Ascending aorta (tissue), 2 donors: ENCODE measurements at places on chromosomes 7 and 10. TPM values are rescaled to one million over a fixed set of nuclear protein-coding genes. Genes with fewer than 3 reads are reported as not detected.
A peak's percentile ranks its signal among the peaks of the same experiment; 100 is the strongest.

Gene RBP3
- not detected for total RNA-seq

Gene OR9A4
- total RNA-seq: not detected

Gene UTF1
- total RNA-seq: not detected

Gene NEUROD6
- not detected for total RNA-seq

Gene MYOF
- total RNA-seq: 68.2 TPM

Gene GGCT
- 0.43 TPM for total RNA-seq

Gene FAM3C
- 27.6 TPM for total RNA-seq

Gene PAOX
- total RNA-seq: 1.4 TPM

Gene LRRD1
- total RNA-seq: not detected

GRCh38 chr10:42929993-42930392 is 146.9 kb upstream of the RET start:
- no peak overlapping the region for H3K4me3 ChIP-seq
- no peak overlapping the region for H3K27ac ChIP-seq

- H3K4me1 ChIP-seq: no peaks in the 10 kb centered on the region
- H3K27me3 ChIP-seq: no peaks in the 10 kb centered on the region
- H3K27ac ChIP-seq: no peak overlapping the region
These were observed 57.2 kb upstream of the ARID5B start for GRCh38 chr10:61844116-61844822.

- H3K4me1 ChIP-seq: peaks cover 10% of the 10 kb centered on the region
- H3K27me3 ChIP-seq: no peaks in the 10 kb centered on the region
- H3K4me3 ChIP-seq: no peak overlapping the region
- H3K36me3 ChIP-seq: no peaks in the 10 kb centered on the region
These were observed 85.9 kb downstream of the CDK6 start for GRCh38 chr7:92750447-92750839.

DNA sequence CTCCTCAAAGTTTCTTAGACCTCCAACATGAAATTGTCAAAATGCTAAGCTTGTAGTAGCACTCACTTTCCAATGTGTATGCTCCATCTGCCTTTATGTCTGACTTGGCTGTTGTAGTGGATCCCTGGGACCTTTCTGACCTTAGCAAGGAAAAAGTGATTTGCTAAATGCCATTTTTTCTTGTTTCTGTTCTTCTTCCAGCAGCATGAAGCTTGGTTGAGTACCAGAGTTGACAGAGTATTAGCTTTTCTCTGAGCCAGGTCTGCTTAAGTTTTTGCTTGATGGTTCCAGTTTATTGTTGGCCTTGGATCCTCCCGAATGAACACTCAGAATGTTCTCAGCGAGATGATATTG is 168.7 kb downstream of the SND1 start:
- H3K36me3 ChIP-seq: no peaks in the 10 kb centered on the region
- H3K27me3 ChIP-seq: no peaks in the 10 kb centered on the region
- no peak overlapping the region for H3K27ac ChIP-seq
- H3K4me3 ChIP-seq: no peak overlapping the region
- no peak for DNase-seq
- no peaks in the 10 kb centered on the region for H3K4me1 ChIP-seq

GRCh38 chr7:52088008-52088901 is 771.6 kb upstream of the COBL start:
- no peak for DNase-seq
- no peaks in the 10 kb centered on the region for H3K27me3 ChIP-seq
- no peak overlapping the region for H3K27ac ChIP-seq
- H3K4me1 ChIP-seq: no peaks in the 10 kb centered on the region
- H3K4me3 ChIP-seq: no peak overlapping the region

GRCh38 chr10:107037192-107038122 is 127.0 kb downstream of the SORCS1 start:
- H3K27me3 ChIP-seq: no peaks in the 10 kb centered on the region
- no peak overlapping the region for H3K4me3 ChIP-seq
- no peak for DNase-seq
- no peaks in the 10 kb centered on the region for H3K36me3 ChIP-seq
- H3K4me1 ChIP-seq: no peaks in the 10 kb centered on the region

GRCh38 chr7:47666164-47666862 is 84.4 kb upstream of the TNS3 start:
- DNase-seq: no peak
- no peak overlapping the region for H3K4me3 ChIP-seq
- H3K27me3 ChIP-seq: no peaks in the 10 kb centered on the region
- peak overlapping the region; percentile 64 for H3K27ac ChIP-seq

GRCh38 chr10:98416606-98417388 is 1.8 kb upstream of the PYROXD2 start:
- H3K4me1 ChIP-seq: peaks cover 3% of the 10 kb centered on the region
- H3K36me3 ChIP-seq: peaks cover 31% of the 10 kb centered on the region
- DNase-seq: no peak
- no peak overlapping the region for H3K27ac ChIP-seq
- no peak overlapping the region for H3K4me3 ChIP-seq
- no peaks in the 10 kb centered on the region for H3K27me3 ChIP-seq

- peaks cover 2% of the 10 kb centered on the region for H3K4me1 ChIP-seq
- no peak for DNase-seq
- H3K4me3 ChIP-seq: no peak overlapping the region
These were observed 162.0 kb downstream of the CYP26A1 start for GRCh38 chr10:93235686-93236085.

DNA sequence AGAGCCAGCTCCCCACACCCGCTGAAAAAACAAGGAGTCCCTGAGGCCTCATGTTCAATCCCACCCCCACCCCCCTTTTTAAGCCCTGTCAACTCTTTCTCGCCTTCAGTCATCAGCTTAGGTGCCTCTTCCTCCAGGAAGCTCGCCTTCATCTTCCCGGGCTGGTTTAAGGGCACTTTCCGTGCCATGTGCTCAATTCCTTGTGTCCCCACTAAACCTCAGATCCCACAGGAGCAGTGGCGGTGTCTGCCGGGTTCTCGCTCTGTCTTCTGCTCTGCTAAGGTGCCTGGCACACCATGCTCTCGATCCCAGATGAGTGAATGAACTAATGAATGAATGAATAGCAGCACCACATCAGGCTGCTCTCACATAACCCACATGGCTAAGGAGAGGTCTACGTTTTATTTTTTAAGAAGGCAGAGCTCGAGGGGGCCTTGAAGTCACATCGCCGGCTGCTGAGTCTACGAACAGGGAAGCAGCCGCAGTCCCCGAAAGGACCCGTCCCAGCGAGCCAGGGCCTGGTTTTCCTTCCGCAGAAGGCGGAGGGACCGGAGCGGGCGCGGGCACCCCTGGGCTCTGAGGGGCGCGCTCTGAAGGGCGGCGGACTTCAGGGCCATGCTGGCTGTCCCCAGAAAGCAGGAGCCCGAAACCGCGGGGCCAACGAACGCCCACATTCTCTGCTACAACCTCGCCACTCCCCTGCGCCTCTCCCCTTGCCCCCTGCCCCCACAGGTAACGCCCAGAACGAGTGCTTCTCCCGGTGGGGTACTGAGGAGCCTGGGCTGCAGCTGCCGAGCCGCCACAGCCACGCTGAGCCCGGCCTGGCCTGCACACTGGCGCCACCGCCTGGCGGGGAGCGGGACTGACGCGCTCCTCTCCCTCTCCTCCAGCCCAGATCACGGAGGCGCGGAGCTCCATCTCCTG is 73.4 kb upstream of the KCNMA1 start:
- H3K4me3 ChIP-seq: peak overlapping the region; percentile 65
- no peaks in the 10 kb centered on the region for H3K27me3 ChIP-seq
- no peak for DNase-seq
- no peaks in the 10 kb centered on the region for H3K36me3 ChIP-seq

- no peak overlapping the region for H3K27ac ChIP-seq
- H3K36me3 ChIP-seq: peaks cover 20% of the 10 kb centered on the region
These were observed 79.2 kb downstream of the NRF1 start for GRCh38 chr7:129690701-129691100.

DNA sequence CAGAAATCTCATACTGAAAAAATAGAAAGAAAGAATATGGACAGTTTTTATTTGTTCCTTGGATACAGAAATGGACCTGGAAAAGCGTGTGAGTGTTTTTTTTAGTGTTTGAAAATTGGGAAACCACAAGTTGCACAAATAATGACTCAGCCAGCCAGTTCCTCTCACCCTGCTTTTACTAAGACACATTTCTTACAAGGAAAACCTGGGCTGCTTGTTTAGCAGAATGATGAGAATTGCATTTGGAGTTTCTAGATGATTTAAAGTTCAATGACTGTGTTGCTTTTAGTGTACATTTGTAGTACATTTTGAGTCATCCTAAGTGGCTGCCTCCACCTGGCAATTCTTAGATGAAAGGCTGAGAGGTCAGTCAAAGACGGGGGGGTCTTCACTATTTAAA is 218.7 kb downstream of the ABCA13 start:
- H3K27me3 ChIP-seq: no peaks in the 10 kb centered on the region
- no peak for DNase-seq
- H3K27ac ChIP-seq: no peak overlapping the region

- H3K27me3 ChIP-seq: no peaks in the 10 kb centered on the region
- DNase-seq: no peak
- no peak overlapping the region for H3K4me3 ChIP-seq
- no peaks in the 10 kb centered on the region for H3K36me3 ChIP-seq
These were observed 214.8 kb upstream of the ADO start for GRCh38 chr10:62589689-62590088.

DNA sequence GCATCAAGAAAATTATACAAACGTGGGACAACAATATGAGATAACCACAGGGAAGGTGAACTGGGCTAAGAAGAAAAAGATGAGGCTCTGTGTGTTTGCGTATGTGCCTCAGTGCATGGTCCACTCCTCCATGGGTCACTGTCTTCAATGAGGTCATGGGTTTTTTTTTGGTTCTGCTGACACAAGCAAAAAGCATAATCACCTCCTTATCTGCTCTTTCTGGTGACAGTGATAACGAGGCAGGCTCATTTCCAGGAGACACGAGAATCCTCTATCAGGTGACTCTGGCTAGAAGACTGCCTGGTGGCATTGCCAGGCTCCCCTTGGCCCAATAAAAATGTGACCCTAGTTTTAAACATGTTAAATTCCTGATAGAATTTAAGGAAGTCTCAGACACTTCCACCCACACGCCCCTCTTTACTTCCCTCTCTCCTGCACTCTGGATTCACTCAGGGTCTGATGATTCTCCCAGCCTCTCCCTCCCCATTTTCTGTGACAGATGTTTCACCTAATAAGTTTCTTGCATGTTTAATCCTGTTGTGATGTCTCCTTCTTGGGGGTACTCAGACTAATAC is 35.3 kb upstream of the CDCA7L start:
- DNase-seq: no peak
- no peaks in the 10 kb centered on the region for H3K4me1 ChIP-seq
- H3K4me3 ChIP-seq: no peak overlapping the region
- no peaks in the 10 kb centered on the region for H3K36me3 ChIP-seq
- H3K27me3 ChIP-seq: no peaks in the 10 kb centered on the region

DNA sequence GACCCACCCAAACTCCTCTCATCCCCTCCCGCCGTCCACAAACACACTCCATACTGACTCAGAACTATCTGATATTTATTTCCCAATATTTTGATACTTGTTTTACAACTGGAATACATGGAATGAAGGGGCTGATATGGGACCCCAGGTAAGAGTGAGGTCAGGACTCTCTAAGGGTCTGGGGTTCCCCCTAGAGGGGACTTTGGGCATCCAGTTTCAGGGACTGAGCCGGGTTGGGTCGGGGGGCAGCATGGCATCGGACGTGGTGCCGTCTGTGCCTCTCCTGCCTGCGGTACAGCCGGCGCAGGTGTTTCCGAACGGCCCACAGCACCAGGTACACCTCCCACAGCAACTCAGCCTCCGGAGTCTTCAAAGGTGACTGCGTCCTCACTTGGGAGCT is 7.5 kb downstream of the SPACDR start:
- no peaks in the 10 kb centered on the region for H3K4me1 ChIP-seq
- no peak for DNase-seq
- no peak overlapping the region for H3K4me3 ChIP-seq

GRCh38 chr10:100248820-100249219 is 18.6 kb downstream of the CWF19L1 start:
- no peak overlapping the region for H3K27ac ChIP-seq
- no peak overlapping the region for H3K4me3 ChIP-seq
- peaks cover 96% of the 10 kb centered on the region for H3K36me3 ChIP-seq
- no peak for DNase-seq
- no peaks in the 10 kb centered on the region for H3K27me3 ChIP-seq
- no peaks in the 10 kb centered on the region for H3K4me1 ChIP-seq

DNA sequence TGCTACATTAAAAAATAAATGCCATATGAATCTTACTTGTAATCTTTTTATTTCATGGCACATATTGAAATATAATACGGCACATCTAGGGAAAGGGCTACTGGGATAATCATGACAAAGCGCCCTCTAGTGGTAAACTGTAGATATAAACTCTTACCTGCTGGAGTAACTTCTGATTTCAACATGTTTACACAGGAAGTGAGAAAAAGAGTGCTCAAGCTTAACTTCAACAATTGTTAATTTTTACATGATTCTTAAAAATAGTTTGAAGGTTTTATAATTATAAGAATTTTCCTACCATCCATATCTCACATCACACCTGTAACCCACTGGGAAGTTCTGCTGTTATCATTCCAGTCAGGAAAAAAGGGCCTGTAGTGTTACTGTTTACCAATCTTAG is 2.0 kb upstream of the HEPACAM2 start:
- H3K4me1 ChIP-seq: peaks cover 6% of the 10 kb centered on the region
- H3K27ac ChIP-seq: no peak overlapping the region
- no peaks in the 10 kb centered on the region for H3K36me3 ChIP-seq

- no peaks in the 10 kb centered on the region for H3K27me3 ChIP-seq
- no peak overlapping the region for H3K27ac ChIP-seq
- H3K4me3 ChIP-seq: no peak overlapping the region
- H3K36me3 ChIP-seq: no peaks in the 10 kb centered on the region
- DNase-seq: no peak
These were observed 25.9 kb downstream of the STEAP4 start for GRCh38 chr7:88280801-88281200.

DNA sequence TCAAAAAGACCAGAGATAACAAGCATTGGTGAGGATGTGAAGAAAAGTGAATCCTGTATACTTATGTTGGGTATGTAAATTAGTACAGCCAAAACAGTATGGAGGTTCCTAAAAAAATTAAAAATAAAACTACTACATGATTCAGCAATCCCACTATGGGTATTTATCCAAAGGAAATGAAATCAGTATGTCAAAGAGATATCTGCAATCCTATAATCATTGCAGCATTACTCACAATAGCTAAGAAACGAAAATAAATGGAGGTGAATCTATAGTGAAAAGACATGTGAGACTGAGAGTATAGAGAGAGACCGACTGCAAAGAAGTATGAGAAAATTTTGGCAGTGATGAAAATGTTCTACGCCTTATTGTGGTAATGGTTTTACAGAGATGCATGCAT is 139.2 kb upstream of the TMEM168 start:
- no peaks in the 10 kb centered on the region for H3K27me3 ChIP-seq
- H3K4me3 ChIP-seq: no peak overlapping the region
- no peaks in the 10 kb centered on the region for H3K4me1 ChIP-seq
- H3K36me3 ChIP-seq: no peaks in the 10 kb centered on the region
- no peak for DNase-seq

DNA sequence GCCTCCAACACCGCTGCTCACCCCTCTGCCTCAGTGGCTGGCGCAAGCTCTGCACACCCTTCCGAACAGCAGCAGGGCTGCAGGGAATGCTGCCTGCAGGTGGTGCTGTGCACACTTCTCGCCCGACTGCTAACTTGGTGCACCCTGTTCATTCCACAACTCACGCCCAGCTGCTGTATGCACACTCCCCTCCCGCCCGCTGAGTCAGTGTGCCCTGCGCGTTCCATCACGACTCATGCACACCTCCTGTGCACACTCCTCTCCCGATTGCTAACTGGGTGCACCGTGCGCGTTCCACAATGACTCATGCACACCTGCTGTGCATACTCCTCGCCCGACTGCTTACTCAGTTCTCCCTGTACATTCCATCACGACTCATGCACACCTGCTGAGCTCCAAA is 21.5 kb downstream of the ADARB2 start:
- no peak for DNase-seq
- H3K27me3 ChIP-seq: no peaks in the 10 kb centered on the region
- H3K36me3 ChIP-seq: no peaks in the 10 kb centered on the region
- H3K27ac ChIP-seq: no peak overlapping the region
- no peaks in the 10 kb centered on the region for H3K4me1 ChIP-seq
